ENCODE measurements at places on chromosomes 13 and 19.

DNA sequence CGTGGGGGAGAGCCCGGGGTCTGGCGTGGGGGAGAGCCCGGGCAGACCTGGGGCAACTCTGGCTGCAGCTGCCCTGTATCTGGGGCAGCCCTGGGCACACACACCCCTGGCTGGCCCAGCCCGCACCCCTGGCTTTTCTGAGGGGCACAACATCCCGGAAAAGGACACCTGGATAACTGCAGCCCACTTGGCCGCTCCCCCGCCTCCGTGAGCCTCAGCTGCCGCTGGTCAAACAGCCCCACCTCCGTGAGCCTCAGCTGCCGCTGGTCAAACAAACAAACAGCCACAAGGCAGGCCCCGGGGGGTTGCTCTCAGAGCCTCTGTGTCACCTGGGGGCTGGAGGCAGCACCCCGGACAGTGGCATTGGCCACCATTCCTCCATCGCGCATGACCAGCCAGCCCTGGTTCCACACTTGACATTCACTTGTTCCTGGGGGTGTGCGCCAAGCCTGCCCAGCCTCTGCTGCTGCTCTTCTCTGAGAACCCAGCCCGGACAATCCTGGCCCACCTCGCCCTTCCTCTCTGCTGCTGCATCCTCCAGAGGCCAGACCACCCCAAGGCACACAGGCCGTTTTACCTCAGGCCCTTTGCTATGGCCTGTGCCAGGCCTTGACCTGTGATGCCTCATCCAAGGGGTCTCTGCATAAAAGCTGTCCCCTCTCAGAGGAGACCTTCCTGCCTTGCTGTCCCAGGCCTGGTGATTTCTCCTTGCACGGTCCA is 19.9 kb downstream of the CEBPG start:
- H3K27ac ChIP-seq = peak overlapping the region; percentile 45
- H3K27me3 ChIP-seq = no peaks in the 10 kb centered on the region
- peaks cover 9% of the 10 kb centered on the region for H3K36me3 ChIP-seq
- H3K4me3 ChIP-seq = no peak overlapping the region

DNA sequence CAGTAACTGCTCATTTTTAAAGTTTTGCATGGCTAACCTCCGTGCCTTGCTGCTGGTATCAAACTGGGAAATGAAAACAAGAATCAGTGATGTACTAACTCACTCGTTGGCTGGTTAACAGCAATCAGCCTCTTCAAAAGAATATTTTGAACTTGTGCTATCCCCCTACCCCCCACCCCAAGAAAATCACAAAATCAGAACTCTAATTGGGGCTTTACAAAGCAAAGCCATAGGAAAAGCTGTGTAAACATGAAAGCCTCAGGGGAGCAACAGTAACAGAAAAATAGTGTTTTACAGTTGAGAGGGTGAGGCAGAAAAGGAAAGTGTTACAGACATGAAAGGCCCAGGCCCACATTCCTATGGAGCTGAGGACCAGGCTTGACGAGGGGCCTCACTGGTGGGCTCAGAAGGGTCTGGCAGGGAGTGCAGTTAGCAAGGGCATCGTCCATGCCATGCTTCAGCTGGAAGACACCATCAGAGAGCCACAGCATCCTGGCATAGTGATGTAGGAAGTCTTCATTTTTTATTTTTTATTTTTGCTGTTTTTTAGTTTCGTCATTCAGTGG is 217.6 kb downstream of the PCCA start:
- H3K27me3 ChIP-seq = no peaks in the 10 kb centered on the region
- H3K4me3 ChIP-seq = no peak overlapping the region
- no peaks in the 10 kb centered on the region for H3K36me3 ChIP-seq
- DNase-seq = no peak
- no peaks in the 10 kb centered on the region for H3K4me1 ChIP-seq

GRCh38 chr19:3769494-3769893 is 2.5 kb downstream of the RAX2 start:
- H3K4me1 ChIP-seq = no peaks in the 10 kb centered on the region
- H3K27me3 ChIP-seq = no peaks in the 10 kb centered on the region
- no peak overlapping the region for H3K27ac ChIP-seq
- H3K36me3 ChIP-seq = peaks cover 14% of the 10 kb centered on the region
- H3K4me3 ChIP-seq = no peak overlapping the region

DNA sequence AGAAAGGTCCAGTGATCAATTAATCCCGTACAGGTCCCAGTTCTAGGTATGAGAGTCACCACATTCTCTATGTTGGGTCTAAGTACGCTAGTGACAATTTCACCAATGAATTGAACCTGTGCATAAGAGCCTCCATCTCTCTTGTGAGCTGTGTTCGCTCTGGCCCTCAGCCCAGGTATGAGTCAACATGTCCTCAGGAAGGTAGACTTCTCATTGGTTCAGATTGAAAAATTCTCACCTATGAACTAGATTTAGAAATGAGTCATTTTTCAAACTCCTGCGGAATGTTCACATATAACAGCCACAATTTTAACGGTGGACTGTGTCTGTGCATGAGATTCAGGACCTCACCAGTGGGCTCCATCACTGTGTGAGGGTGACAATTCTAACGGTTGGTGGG is 12.7 kb upstream of the ZNF43 start:
- no peak overlapping the region for H3K4me3 ChIP-seq
- no peaks in the 10 kb centered on the region for H3K27me3 ChIP-seq
- no peaks in the 10 kb centered on the region for H3K4me1 ChIP-seq
- no peak overlapping the region for H3K27ac ChIP-seq
- no peak for DNase-seq

DNA sequence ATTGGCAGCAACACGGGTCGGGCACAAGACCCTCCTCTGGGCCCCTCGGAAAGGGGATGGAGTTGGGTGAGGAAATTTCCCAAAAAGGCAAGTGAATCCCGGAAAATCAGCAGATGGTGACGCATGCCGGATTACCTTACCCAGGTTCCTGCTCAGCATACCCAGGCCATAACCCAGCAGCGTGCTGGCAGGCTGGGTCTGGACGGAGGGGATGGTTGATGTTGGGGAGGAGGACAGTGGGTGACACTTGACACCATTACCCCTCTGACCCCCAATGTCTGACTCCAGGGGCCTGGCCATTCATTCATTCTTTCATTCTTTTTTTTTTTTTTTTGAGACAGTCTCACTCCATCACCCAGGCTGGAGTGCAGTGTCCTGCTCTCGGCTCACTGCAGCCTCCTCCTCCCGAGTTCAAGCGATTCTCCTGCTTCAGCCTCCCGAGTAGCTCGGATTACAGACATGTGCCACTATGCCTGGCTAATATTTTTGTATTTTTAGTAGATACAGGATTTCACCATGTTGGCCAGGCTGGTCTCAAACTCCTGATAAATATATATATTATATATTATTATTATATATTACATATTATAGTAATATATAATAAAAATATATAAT is 799 bp downstream of the PVR start:
- DNase-seq = no peak
- H3K27me3 ChIP-seq = no peaks in the 10 kb centered on the region
- H3K4me3 ChIP-seq = peak overlapping the region; percentile 66
- H3K27ac ChIP-seq = peak overlapping the region; percentile 78
- H3K4me1 ChIP-seq = no peaks in the 10 kb centered on the region

GRCh38 chr13:70849222-70849621 is 741.0 kb upstream of the KLHL1 start:
- H3K27ac ChIP-seq = no peak overlapping the region
- no peaks in the 10 kb centered on the region for H3K4me1 ChIP-seq
- H3K36me3 ChIP-seq = no peaks in the 10 kb centered on the region
- H3K27me3 ChIP-seq = no peaks in the 10 kb centered on the region

DNA sequence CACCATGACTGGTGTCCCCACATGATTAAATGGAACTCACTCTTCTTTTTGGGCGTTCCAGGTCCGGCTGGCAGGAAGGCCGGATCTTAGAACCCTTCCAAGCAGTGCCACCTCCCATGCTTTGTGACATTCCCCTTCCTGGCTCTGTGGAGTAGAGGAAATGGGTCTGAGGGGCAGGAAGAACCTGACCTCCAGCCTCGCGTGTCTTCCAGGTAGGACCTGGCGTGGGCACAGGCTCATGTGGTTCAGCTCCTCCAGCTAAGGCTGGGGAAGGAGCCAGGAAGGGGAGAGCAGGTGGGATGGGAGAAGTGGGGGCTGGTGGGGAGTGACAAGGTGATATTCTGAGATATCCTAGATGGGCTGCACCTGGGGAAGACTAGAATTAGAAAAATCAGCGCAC is 2.1 kb downstream of the TMEM255B start:
- no peaks in the 10 kb centered on the region for H3K4me1 ChIP-seq
- no peaks in the 10 kb centered on the region for H3K27me3 ChIP-seq
- no peak overlapping the region for H3K4me3 ChIP-seq
- no peaks in the 10 kb centered on the region for H3K36me3 ChIP-seq
- DNase-seq = no peak

DNA sequence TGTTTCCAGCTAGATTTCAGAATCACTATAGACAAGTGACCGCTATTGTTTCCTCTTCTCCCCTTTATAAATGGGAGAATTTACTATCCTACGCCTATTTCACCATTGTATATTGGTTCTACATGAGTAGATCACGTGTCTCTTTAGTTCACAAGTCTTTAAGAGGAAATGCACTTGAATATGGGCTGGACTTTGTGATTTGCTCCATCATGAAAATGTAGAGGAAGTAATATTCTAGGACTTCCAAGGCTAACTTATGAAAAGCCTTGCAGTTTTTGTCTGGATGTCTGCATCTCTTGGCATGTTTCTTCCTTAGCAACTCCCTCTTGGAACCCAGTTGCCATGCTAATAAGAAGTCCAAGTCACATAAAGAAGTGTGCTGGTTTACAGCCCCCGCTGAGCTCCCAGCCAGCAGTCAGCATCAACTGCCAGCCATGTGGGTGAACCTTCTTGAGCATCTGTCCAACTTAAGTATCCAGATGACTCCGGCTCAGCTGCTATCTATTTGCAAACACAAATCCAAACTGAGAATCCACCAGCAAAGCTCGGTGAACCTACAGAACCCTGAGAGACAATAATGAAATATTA is 4.8 kb upstream of the FBXL3 start:
- H3K27ac ChIP-seq = no peak overlapping the region
- H3K36me3 ChIP-seq = no peaks in the 10 kb centered on the region

- H3K27ac ChIP-seq = peak overlapping the region; percentile 75
- H3K4me3 ChIP-seq = peak overlapping the region; percentile 69
- no peaks in the 10 kb centered on the region for H3K27me3 ChIP-seq
- no peak for DNase-seq
Observed at GRCh38 chr19:1259876-1260748, 9.0 kb upstream of the CIRBP start.

GRCh38 chr13:114065926-114066774 is 66.3 kb downstream of the RASA3 start:
- H3K4me1 ChIP-seq = peaks cover 67% of the 10 kb centered on the region
- DNase-seq = no peak
- H3K36me3 ChIP-seq = no peaks in the 10 kb centered on the region
- H3K27me3 ChIP-seq = no peaks in the 10 kb centered on the region

All from tibial nerve (tissue), 4 donors.